ENCODE measurements at places on chromosomes 3 and 15.

- no peak for DNase-seq
Measured at GRCh38 chr3:129000742-129001100, 383 bp upstream of the EFCC1 start.

- DNase-seq, result no peak
Measured at GRCh38 chr3:81459733-81460132, 301.7 kb downstream of the GBE1 start.

DNA sequence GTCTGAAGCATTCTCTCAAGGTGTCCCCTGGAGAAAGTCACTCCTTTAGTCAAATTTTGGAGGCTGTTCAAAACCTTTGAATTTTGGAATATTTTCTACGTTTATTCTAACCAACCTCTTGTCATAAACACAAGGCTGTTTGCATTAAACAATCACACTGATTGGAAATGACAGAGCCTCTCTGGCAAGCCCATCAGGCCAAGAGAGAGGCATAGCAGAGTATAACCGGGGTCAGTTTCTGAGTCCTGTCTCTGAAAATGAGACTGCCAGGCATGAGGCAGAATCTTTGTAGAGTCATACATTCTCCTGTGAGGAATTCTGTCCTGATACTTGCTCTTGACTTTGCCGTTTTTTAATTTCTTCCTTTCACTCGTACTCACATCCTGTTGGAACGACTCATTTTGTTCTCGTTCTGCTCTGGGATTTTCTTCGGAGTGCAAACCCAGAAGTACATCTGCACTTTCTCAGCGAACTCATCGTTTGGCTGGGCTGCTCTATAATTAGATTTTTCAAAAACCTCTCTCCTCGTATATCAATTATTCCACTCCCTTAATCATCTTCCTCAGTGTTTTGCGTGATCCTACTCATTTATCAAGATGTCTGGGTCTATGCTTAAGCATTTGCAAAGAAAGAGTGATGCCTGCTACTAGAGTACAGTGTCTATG is 114.2 kb downstream of the AGBL1 start:
- no peak for DNase-seq

DNA sequence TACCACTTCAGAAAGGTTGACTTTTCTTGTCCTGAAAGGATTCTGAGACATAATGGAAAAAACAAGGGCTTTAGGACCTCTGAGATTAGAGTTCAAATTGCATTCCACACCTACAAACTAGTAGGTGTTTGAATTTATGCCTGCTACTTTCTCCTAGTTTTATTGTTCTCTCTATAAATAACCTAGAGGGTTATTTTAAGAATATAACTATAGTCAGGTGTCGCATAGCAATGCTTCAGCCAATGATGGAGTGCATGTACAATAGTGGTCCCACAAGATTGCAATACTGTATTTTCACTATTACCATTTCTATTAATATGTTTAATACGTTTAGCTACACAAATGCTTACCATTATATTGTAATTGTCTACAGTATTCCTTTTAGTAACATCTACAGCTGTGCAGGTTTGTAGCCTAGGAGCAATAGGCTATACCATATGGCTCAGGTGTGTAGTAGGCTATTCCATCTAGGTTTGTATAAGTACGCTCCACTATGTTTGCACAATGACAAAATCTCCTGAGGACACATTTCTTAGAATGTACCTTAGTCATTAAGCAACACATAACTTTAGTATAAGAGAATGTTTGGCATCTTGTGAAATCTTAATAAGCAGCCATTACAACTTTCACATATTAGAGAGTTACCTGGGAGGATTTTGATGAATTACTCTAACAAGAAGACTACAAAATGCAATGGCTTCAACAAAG is 1352.5 kb downstream of the ZPLD1 start:
- DNase-seq, result no peak

DNA sequence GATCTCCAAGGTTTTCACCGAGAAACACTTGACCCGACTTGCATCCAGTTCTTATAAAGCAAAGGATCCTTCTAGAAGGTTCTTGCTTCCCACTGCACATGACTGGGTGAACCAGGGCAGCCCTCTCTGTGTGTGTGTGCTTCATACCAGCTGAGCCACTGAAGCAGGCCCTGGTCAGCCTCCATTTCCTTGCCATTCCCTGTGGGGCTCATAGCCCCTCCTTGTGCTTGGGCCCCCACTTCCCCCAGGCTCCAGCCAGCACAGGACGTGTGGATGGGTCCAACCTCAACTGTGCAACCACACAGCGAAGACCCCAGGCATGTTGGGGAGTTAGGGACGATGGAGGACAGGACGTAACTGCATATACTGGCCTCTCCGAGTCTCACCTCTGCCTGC is 15.5 kb downstream of the KLF15 start:
- DNase-seq, result no peak

DNA sequence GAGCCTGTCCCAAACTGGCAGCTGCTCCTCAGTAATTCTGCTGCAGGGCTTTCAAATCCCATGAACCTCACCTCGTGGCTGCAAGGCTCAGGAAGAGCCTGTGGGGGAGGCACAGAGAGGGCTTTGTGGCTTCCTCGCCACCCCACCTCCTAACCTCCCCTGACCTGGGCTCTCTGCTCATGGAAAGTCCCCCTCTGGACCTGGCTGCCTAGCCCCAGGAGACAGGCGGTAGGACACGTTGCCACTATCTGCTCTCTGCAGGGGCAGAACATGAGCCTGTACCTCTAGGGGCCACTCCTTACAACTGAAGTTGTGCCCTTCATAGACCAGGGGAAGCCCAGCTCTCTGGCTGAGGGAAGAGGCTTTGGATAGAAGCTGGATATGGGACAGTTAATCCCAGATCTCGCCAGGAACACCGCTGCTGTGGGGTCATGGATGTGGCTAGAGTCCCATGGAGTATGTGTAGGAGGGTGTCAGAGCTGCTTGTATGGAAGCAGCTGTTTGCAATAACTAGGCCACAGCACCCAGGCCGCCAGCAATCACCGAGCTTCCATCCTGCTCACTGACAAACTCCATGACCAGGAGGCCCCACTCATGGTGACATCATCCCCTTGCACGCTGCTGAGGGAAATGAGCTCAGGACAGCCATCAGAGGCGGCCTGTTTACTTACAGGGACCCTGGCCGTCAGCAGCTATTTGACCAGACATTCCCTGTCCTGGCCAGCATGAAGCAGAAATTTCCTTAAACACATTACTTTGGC is 34.0 kb upstream of the CILP start:
- no peak for DNase-seq

DNA sequence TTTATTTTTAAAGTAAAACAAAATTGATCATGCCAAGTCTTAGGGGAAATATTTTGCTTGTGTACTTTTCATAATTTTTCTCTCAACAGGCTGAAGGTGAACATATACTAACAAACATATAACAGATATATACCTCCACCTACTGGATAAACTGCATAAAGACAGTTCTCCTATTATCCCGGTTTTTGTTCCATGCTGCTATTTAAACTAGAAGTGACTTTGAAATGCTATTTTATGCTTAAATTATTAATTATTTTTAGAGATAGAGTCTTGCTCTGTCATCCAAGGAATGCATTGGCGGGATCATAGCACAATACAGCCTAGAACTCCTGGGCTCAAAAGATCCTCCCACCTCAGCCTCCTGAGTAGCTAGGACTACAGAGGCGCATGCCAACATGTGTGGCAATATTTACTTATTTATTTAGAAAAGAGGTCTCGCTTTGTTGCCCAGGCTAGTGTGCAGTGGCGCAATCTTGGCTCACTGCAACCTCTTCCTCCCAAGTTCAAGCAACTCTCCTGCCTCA is 49.8 kb downstream of the ST3GAL6 start:
- peak; percentile 44 for DNase-seq

- no peak for DNase-seq
Measured at GRCh38 chr3:127452321-127452821, 138.2 kb downstream of the TPRA1 start.

DNA sequence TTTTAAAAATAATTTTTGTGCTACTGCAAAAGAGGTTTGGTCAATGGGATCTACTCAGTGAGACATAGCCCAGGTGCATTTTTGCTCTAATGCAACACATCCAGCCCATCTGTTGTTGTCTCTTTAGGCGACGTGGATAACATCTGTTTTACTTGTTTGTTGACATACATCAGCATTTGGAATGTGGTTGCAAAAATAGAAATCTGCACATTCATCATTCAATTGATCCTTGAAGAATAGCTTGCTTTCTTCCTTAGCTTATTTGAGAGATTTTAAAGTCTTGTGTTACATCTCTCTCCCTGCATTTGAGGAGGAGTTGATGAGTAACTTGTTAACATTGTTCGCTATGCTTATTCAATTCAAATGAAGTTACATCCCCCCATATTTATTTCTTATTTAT is 1202.3 kb downstream of the NSUN3 start:
- DNase-seq, result no peak

- DNase-seq, result no peak
Measured at GRCh38 chr3:172125053-172125452, 85.7 kb downstream of the FNDC3B start.

- no peak for DNase-seq
Measured at GRCh38 chr3:88930611-88931010, 176.8 kb upstream of the EPHA3 start.

- DNase-seq, result no peak
Measured at GRCh38 chr3:179348325-179349013, 960 bp downstream of the MFN1 start.

DNA sequence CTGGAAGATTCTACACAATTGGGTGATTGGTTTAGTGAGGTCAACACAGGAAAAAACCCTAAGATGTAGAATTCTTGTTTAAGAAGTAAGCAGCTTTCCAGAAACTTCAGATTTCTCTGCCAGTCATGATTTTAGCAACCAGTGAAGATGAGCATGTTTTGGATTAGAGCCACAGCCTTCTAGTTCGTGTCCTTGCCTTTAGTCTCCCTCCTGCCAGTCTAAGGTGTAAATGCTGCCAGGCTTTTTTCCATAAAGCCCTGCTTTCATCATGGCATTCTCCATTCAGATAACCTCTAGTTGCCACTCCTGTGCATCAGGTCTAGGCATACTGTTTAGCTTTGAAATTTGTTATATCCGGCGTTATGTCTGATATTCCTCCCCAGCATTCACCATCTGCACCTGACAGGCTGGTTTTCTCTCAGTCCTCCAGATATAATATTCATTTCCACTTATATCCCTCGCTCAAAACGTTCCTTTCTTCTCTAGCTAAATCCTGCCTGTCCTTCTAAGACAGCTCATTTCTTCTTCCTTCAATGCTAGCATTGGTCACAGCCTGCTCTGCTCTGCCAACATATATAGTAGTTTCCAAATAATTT is 37.4 kb downstream of the SYN2 start:
- no peak for DNase-seq

- DNase-seq, result no peak
Measured at GRCh38 chr15:47427463-47427862, 289.8 kb upstream of the SEMA6D start.

- no peak for DNase-seq
Measured at GRCh38 chr15:44568338-44568737, 31.4 kb downstream of the EIF3J start.

DNA sequence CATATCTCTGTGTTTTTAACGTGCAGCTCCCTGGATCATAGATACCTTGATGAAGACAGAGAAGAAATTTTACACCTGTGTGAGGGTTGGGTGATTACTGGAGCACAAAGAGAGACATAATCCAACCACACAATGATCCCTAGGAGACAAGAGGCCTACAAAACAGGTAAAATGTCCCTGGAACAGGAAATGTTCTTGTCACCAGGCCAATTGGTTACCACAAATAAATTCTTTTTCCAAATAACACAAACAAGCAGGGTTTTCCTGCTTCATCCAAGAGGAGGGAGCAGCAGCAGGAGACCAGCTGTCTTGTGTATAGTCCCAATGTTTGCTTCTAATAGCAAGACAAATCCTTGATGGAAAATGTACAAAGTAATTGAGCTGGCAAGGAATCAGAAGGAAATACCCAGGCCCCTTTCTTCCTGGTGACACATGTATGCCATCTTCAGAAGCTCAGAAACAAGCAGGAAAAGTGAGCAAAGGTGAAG is 1.4 kb downstream of the MGLL start:
- DNase-seq, result peak; percentile 34

- DNase-seq, result no peak
Measured at GRCh38 chr3:57596495-57597126, 533 bp downstream of the ARF4 start.

DNA sequence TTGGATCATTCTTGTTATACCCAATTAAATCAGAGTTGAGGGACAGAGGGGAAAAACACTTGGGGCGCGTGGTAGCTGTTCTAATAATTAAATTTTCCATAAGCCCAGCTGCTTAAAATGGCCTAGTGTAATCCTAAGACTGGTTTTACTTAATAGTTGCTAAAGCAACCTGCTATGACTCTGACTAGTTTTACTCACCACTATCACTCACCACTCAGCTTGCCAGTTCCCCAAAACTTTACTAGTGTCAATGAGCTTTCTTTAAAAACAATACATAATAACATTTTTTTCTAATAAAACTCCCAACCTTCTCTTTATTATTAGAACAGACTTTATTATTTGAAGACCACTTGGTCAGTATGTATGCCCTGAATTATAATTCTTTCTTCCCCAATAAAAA is 49.6 kb downstream of the ECT2 start:
- DNase-seq, result no peak

GRCh38 chr3:8170971-8171508 is 330.6 kb upstream of the LMCD1 start:
- no peak for DNase-seq

DNA sequence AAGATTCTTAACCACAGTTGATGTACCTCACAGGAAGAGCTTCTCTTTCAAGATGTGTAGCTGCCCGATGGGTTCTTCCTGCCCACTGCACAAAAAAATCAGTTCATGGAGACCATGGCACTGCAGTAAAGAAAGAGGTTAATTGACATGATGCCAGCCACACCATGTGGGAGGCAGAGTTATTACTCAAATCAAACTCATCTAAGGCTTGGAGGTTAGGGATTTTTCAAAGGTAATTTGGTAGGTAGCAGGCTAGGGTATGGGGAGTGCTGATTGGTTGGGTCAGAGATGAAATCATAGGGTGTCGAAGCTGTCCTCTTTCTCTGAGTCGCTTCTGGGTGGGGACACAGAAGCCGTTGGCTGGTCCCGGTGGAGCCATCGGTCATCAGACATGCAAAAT is 57.4 kb upstream of the BDH1 start:
- no peak for DNase-seq

DNA sequence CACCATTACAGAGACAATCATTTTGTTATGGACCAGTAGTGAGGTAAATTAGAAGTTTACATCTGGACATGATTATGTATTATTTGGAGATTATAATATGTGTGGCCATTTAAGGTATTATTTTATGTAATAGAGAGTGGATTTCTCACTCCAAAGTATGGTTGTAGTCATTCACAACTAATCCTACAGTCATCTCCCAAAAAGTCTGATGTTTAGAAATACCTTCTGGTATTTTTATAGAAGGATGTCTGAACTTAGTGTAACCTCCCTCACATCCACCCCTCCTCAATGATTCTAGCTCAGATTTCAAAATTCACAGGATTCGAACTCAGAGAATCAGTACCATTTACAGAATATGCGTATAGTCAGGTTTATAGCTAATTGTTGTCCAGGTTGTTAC is 346.6 kb upstream of the MEIS2 start:
- no peak for DNase-seq

GRCh38 chr3:108664266-108664665 is 74.7 kb downstream of the DZIP3 start:
- DNase-seq, result no peak

Measured in NCI-H187 treated with DMSO at 0.1 percent for 48 hours (cell line).